ENCODE measurements at places on chromosomes 4 and X.

GRCh38 chr4:172851534-172851933 is 317.1 kb upstream of the GALNT7 start:
- no peak for DNase-seq

GRCh38 chr4:99885063-99885664 is 9.1 kb downstream of the LAMTOR3 start:
- no peak for DNase-seq

- DNase-seq: no peak
These were observed 159.0 kb downstream of the DCLK2 start for GRCh38 chr4:150237110-150237872.

GRCh38 chr4:156672492-156673305 is 298.9 kb downstream of the PDGFC start:
- DNase-seq: no peak

DNA sequence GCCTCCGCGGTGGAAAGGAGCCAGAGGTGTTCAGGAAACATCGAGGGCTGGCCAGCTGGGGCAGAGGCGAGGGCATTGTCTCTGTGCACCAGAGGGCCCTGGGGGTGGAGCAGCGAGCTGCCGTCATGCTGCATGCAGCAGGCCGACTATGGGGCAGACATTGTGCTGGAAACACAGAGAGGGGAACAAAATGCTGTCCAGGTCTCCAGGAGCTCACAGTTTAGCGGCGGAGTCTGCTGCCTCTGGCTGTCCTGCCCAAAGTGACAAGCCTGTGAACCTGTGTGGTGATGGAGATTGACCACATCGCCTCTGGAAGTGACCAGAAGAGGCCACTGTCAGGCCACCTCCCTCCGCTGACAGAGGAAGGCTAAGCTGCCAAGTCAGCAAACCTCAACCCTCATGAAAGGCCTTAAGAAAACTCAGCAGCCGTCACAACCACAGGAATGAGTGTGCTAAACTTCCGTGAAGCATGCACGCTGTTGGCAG is 20.1 kb upstream of the SASH3 start:
- peak; percentile 15 for DNase-seq

GRCh38 chr4:147528054-147528453 is 47.2 kb downstream of the EDNRA start:
- DNase-seq: no peak

- no peak for DNase-seq
These were observed 50.9 kb downstream of the MFAP3L start for GRCh38 chr4:169975131-169975837.

DNA sequence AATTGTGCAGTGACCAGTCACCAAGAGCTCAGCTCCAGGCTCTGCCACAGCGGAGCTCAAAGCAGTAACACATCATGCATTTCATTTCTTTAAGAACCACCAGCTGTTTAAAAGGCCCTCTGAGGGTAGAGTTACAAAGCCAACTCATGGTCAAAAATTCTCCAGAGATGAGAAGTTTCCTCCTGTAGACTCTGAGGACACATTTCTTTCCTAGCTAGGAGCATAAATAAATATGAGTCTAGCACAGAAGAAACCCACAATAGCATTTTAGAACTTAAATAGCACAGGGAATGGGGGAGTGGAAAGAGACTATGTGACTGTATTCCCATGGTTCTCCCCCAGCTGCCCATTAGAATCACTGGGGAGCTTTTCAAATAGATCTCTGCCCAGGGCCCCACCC is 6.5 kb upstream of the CRMP1 start:
- DNase-seq: no peak

DNA sequence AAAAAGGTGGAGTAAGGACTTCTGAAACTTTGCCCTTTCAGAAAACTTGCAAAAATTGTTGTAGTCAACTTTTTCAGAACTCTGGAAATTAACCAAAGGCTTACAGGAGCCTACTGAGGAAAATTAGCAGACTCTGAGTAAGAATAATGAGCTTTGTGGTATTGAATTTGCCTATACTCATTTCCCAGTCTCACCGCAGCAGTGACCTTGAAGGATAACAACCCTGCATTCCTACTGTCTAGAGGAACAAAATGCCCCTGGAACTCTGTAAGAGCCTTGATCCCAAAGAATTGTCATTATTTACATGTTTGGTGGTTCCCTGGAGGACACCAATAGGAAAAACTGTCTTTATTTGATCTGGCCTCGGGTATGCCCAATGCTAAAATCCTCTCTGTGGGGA is 57.9 kb downstream of the MND1 start:
- DNase-seq: no peak

- DNase-seq: no peak
These were observed 47.7 kb downstream of the RWDD4 start for GRCh38 chr4:183611210-183611830.

DNA sequence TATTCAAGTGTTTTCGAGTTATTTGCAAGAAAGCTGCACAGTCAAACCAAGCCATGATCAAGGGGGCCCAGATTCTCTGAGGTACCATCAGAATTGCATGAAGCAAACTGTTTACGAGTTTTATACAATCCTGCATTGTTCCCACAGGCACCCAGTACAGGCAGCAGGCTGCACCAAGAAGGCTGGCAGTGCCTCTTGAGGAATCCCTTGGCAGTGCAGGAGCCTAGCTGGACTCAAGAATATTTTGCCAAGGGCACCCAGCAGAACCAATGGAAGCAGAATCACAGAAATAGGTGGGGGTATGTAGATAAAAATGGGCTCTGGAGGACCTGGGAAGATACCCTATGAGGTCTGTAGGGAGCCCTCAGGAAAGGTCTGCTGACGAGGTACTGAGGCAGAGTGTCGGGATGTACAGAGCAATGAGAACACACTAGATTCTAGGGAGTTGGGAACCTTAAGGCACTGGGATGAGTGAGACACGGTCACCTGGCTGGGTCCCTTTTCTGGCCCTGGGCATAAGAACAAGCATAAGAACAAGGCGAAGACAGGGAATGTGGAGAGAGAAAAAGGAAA is 2.5 kb upstream of the PLP1 start:
- peak; percentile 47 for DNase-seq

GRCh38 chrX:145213504-145213903 is 33.8 kb upstream of the SPANXN1 start:
- DNase-seq: no peak

DNA sequence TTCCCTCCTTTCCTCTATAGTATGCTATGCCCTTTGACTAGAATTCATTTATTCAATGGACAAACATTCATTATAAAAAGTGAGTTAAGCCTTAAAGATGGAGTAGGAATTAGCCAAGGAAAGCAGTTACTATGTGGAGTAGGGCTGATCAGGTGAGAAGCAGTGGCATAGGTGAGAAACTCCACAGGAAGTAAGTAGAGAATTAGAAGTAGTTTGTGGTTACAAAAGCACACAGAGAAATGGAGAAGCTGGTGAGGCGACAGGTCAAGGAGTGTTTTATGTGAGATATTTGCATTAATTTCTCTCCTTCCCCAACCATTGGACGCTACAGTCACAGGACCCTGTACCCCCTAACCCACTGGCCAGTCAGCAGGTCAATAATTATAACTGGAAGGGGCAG is 30.6 kb downstream of the SETD7 start:
- DNase-seq: no peak

DNA sequence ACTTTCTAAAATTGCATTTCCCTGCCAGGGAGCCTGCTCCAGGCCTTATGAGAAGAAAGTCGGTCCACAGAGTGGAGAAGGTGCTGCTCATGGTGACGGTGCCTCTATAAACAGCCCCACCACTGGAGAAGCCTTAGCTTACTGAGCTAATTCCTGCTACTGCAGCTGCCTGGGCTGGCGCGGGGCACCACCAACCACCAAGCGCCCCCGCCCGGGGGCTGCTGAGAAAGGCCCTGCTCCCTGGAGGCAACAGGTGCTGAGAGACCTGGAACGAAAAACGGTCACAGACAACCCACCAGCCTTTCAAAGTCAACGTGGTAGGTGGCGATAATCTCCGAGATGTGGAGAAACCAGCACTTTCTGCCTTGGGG is 2.9 kb downstream of the HCFC1 start:
- no peak for DNase-seq

DNA sequence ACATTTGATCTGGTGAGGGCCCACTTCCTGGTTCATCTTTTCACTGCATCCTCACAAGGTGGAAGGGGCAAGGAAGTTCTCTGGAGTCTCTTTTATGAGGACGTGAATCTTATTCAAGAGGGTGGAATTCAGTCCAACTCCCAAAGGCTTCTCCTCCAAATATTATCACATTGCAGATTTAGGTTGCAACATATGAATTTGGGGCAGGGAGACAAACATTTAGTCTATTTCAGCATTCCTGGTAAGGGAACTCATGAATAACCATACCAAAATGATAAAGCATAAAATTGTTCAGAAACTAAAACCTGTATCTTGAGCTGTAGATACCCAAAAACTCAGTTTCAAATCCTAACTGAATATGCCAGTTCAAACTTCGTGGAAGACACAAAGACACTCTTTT is 246.8 kb downstream of the QDPR start:
- DNase-seq: no peak

DNA sequence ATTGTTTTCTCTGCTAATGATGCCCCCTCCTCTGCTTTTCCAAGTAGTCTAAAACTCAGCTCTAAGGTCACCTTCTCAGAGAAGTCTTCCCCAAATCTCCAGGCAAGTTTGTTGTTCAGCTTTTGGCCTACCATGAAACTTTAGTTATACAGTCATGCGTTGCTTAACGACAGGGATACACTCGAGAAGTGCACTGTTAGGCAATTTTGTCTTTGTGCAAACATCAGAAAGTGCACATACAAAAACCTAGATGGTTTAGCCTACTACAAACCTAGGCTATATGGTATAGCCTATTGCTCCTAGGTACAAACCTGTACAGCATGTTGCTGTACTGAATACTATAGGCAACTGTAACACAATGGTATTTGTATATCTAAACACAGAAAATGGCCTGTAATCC is 91.9 kb downstream of the WDFY3 start:
- no peak for DNase-seq

DNA sequence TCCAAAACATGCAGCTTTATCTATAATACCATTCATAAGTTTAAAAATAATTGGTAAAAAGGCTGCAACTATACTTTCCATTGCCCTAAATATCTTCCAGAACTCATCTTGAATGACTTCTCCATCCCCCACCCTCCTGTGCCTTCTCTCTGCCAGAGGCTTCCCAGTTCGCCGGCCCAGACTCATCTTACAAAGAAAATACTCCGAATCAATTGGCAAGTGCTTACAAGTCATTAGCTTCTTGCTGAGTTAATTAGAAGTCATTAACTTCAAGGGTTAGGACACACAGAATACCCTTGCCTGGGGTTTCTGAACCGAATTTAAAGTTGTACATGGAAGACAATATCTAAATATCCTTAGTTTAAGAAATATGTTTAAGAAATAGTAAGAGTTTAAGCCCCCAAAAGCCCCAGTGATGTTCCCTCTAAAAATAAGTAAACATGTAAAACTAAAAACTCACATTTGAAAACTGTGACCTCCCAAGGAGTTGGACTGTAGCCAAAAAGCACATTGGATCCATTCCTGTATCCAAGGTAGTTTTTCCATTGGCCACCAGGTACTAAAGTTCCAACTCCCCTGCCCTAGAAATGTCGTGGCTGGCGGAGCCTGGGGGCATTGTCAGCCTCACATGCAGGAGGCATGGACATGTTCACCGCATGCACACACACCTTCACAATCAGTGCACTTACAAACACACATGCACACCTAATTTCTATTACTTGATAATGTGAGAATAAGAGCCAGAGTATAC is 535.2 kb upstream of the FAT1 start:
- no peak for DNase-seq

DNA sequence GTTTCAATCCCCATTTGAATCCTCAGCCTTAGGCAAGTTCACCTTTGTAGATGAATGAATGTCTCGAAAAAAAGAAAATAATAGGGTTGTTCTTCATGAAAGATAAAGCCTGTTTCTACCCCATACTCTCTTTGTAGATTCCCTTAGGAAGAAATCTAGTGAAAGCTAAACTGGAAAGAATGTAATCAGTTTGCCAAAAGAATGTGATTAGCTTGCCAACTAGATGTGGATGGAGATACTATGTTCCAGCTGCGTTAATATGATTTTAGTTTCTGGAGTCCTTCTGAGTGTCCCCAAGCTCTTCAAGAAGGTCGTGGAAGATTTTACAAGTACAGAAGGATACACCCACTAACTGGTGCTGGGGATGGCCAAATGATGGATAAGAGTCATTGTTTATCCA is 162.3 kb upstream of the EDNRA start:
- no peak for DNase-seq

GRCh38 chr4:825971-826330 is at the start of gene CPLX1:
CPLX1 (minus strand) TSS chr4:826129; CDS start chr4:824522, 1,607 bp downstream.
- no peak for DNase-seq
